ENCODE measurements at places on chromosomes 6 and 20. TPM values are rescaled to one million over a fixed set of nuclear protein-coding genes. Genes with fewer than 3 reads are reported as not detected.
A peak's percentile ranks its signal among the peaks of the same experiment; 100 is the strongest.

DNA sequence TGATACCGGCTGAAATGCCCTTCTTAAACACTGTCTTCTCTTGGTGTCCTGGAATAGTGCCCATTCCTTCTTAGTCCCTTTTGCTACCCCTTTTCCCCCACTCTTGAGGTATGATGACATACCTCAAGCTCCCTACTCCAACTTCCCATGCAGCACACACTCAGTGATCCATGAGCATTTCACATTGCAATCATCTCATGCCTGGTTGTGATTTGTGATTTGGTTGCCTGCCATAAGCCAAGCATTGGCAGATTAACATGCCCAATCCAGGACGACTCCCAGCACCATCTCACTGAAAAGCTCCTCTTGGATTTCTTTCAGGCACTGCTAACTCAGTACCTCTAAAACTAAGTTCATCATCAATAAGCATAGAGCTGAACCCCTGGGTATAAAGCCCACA lies 14.7 kb upstream of the PTPRA start:
- DNase-seq: no peak

- DNase-seq: no peak
Measured at GRCh38 chr6:2977799-2978590, 6.6 kb upstream of the SERPINB6 start.

DNA sequence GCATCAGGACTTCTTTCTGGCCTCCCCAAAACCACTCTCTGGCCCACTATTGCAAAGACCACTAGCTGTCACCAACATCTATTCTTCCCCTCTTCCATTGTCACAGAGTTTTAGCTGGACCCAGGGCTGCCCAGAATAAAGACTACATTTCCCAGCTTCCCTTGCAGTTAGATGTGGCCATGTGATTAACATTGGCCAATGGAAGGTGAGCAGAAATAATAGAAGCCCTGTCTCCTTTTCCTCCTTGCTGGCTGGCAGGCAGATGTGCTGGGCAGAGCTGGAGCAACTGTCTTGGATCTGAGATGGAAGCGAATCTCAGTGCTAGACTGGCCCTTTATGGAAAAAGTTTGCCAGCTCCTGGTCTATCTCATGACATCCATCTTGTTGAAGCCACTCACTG lies 97.0 kb downstream of the KCNB1 start:
- DNase-seq: peak; percentile 50

GRCh38 chr6:24640166-24640565 lies 5.8 kb downstream of the KIAA0319 start:
- DNase-seq: no peak

- no peak for DNase-seq
Measured at GRCh38 chr6:57310817-57311157, 6.6 kb upstream of the PRIM2 start.

Gene SLC26A8
- polyA plus RNA-seq: not detected
